ENCODE measurements at places on chromosomes 4 and X.

DNA sequence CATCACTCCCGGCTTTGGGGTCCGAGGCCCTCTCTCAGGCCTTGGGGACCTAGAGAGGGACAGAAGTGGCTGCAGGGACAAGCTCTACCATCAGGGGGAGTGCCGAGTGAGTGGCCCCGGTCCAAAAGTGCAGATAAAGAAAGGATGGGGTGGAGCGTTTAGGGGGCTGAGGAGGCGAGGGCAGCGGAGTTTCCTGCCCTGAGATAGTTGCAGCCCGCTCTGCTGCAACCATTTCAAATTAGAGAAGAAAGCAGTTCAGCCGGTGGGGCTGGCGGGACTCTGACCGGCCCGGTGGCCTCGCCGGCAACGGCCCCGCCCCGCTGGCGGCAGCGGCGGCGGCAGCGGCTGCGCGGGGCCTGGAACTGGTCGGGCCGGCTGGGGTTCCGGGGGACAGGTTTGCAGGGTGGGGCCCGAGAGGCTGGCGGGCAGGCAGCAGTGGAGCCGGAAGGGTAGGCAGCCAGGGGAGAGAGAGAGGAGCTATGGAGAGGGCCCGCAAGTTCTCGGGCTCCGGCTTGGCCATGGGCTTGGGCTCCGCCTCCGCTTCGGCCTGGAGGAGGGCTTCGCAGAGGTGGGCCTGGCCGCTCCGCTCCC lies 7.6 kb downstream of the DLG3 start:
- peak; percentile 48 for DNase-seq

GRCh38 chr4:156312261-156312847 lies 358.7 kb upstream of the CTSO start:
- DNase-seq: no peak

DNA sequence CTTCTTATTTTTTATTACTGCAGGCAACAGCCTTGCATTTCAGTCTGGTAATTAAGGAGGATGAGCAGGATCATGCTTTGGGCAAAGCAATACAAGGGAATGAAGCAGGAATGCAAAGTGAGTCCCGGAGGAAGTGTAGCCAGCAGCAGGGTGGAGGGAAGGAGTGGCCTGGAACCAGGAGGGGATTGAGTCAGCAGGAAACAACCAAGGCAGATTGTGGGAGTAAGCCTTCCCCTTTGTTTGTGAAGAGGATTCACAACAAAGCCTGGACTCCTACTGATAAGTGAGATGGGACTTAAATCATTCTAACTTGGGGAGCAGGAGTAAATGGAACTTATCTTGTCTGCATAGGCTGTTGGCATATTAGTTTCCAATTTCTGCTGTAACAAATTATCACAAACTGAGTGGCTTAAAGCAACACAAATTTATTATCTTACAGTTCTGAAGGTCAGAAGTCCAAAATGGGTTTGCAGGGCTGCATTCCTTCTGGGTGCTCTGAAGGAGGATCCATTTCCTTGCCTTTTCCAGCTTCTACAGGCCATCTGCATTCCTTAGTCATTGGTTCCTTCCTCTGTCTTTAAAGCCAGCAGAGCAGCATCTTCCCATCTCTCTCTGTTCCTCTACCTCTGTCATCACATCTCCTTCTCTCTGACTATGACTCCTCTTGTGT lies 93.2 kb upstream of the AP1S2 start:
- DNase-seq: no peak

DNA sequence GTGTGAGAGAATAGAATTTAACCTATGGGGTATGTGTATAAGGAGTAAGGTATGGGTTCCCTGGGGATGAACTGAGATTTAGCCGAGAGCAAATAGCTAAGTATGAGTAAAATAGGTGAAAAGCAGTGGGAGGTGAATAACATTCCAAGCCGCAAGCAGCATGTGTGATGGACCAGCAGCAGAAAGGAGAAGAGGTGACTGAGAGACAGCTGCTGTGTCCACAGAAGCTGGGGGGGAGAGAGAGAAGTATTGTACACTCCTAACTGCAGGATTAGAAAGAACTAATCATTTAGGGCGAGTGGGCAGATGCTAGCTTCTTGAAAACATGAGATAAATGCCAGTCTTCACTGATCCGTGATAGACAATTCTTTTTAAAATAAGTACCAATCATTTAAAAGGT lies 296.0 kb downstream of the KLHL4 start:
- no peak for DNase-seq

DNA sequence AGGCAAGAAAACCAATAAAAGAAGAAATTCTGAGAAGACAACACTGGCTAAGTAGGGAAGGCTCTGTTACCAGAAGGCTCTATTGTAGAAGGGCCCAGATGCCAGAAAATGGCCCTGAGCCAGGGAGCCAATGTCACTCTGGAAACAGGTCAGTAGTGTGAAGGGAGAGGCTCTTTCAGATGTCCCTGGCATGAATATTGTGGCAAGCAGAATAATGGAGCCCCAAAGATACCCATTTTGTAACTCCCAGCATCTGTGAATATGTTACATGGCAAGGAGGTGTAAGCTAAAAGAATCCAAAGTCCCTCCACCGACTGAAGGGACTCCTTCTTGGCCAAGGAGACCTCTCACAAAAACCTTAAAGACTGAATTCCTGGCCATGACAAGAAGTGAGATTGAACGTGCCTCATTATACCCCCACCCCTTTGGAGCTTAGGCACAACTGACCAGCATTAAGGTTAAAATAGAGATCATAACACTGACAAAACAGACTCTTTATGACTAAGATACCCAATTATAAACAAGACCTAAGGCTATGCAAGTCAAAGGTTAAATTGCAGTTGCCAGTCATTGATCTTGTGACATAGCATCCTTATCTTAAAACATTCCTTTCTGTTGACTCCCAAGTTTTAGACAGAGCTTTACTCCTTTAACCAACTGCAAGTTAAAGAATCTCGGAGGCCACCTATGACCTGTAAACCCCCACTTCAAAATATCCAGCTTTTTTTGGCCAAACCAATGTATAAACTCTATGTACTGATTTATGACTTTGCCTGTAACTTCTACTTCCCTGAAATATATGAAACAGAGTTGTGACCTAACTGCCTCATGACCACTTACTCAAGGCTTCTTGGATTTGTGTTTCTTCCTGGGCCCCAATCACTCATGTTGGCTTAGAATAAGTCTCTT lies 42.2 kb upstream of the SMIM10 start:
- no peak for DNase-seq

DNA sequence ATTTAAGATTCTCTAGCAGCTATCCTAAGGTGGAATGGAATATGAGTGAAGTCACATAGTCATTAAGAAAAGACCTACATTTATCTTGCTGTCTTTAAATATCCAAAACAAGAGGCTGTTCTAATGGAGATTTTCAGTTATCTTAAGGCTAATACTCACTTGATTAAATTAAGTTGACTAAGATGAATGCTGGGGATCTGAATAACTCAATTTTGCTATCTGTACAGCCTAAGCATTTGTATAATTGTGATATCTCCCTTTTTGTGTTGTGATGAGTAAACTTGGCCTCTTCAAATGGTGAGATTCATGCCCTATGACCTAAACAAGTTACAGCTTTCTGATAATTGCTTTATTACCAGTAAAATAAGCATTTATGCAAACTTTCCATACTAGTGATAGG lies 13.6 kb upstream of the GUCY1A1 start:
- DNase-seq: no peak

DNA sequence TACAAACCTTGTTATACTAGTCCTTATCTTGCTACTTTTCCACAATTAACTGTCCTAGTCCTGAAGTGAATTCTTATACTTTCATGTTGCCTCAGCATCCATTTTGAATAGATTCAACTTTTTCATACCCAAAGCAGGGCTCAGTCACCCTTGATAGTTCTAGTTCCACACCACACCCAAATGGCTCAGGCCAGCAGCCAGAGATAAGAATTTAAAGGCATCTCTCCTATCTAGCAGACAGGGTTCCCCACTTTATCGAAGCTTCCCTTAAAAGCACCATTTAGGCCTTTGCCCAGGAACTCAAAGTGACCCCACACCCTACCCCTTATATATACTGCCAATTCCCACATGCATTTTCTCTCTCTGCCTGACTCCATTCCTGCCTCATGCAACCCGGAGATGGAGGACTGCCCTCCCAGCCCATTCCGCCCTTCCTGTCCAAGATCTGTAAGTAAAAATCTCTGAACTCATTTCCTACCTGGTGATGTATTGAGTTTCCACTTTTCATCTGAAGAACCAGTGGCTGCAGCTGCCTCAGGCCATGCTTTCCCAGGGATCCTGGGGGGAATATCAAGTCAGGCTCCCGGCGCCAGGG lies 63.7 kb upstream of the TXK start:
- no peak for DNase-seq

DNA sequence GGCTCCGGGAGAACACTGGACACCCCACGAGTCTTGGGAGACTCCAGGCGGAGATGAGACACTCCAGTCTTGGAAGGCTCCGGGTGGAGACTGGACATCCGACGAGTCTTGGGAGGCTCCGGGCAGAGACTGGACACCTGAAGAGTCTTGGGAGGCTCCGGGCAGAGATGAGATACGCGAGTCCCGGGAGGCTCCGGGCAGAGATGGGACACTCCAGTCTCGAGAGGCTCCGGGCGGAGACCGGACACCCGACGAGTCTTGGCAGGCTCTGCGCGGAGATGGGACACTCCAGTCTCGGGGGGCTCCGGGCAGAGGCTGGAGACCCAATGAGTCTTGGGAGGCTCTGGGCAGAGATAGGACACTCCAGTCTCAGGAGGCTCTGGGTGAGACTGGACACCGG lies 28.1 kb upstream of the LANCL3 start:
- no peak for DNase-seq

- DNase-seq: no peak
Observed at GRCh38 chr4:145732001-145732815, 52.3 kb downstream of the C4orf51 start.

GRCh38 chr4:109815151-109816081 lies at the start of gene GAR1:
TSS of gene GAR1 (plus strand) at chr4:109815762. CDS start at chr4:109816165, 403 bp downstream.
- peak; percentile 88 for DNase-seq

DNA sequence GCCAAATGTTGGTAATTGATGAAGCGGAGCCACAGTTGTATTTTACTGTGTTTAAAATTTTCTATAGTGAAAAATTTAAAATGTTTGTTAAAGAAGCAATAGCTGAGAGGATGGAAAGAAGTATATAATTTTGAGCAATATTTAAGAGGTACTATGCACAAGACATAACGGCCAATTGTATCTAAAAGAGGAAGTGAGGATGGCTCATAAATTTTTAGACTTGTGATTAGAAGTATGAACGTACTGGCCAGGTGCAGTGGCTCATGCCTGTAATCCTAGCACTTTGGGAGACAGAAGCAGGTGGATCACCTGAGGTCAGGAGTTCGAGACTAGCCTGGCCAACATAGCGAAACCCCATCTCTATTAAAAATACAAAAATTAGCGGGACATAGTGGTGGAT lies 12.7 kb upstream of the HHIP start:
- DNase-seq: no peak

DNA sequence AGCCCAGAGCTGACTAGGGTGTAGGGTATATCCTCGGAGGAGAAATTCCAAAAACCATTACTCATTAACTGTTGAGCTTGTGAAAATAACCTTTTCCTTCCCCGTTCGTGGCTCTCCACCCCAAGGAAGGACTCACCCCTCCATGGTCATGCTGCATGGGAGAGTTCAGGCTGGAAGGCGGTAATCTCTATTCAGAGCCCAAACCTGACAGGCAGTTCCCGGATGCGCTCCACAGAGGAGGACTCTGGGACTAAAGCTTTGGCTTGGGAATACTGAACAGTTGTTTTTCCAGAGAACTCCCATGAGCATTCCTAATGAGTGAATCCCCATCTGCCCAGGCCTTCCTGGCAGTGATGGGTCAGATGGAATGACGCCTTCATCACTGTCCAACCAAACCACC lies 125.4 kb downstream of the BCOR start:
- no peak for DNase-seq

DNA sequence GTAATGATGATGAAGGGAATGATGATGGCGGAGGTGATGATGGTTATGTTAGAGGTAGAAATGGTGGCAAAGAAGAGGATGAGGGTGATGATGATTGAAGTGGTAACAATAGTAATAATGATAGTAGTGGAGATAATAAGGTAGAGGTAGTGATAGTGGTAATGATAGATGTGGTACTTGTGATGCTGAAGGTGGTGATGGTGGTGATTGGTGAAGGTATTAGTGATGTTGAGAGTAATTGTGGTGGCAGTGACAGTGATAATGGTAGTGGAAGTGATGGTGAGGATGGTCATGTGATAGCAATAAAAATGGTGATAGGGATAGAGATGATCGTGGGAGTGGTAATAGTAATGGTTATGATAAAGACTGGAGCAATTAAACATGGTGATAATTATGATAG lies 108.8 kb downstream of the EFNB1 start:
- no peak for DNase-seq

DNA sequence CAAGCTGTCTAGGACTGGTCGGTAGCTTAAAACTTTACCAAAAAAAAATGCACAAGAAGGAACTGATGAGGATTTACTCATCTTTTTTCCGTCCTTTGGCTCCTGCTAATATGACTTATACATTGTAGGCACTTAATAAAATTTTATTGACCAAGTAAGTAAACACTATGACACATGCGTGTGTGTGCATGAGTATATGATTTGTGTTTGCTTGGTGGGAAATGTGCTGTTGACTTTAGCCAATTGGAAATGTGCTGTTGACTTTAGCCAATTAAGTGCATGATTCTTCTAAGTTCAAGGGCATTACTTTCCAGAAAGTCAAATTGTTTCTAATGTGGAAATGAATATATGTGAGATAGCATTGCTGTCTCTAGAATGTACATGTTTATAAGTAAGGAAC lies 78.3 kb downstream of the FIP1L1 start:
- no peak for DNase-seq
